CMK (cell line): ENCODE measurements at places on chromosomes 5 and 9.

GRCh38 chr5:10372726-10373709 is 19.5 kb downstream of the MARCHF6 start:
- no peak for DNase-seq

- no peak for DNase-seq
Measured at GRCh38 chr9:135770203-135770535, 68.2 kb downstream of the KCNT1 start.

DNA sequence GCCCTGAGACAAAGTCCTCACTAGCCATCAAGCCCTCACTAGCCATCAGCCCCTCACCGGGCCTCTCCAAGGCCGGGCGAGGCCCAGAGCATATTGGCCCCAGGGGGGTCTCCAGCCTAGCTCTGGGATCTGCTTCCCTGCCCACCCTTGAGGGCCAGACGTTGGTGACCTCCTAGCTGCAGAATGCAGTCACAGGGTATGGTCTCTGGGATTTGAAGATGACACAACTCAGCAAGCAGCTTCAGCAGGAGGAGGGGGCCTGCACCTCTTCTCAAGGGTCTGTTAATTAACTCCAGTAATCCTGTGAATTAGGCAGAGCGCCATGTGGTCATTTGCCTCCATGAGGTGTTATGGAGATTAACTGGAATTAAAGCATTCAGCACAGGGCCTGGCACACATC is 116.9 kb upstream of the SPOCK1 start:
- DNase-seq: no peak

DNA sequence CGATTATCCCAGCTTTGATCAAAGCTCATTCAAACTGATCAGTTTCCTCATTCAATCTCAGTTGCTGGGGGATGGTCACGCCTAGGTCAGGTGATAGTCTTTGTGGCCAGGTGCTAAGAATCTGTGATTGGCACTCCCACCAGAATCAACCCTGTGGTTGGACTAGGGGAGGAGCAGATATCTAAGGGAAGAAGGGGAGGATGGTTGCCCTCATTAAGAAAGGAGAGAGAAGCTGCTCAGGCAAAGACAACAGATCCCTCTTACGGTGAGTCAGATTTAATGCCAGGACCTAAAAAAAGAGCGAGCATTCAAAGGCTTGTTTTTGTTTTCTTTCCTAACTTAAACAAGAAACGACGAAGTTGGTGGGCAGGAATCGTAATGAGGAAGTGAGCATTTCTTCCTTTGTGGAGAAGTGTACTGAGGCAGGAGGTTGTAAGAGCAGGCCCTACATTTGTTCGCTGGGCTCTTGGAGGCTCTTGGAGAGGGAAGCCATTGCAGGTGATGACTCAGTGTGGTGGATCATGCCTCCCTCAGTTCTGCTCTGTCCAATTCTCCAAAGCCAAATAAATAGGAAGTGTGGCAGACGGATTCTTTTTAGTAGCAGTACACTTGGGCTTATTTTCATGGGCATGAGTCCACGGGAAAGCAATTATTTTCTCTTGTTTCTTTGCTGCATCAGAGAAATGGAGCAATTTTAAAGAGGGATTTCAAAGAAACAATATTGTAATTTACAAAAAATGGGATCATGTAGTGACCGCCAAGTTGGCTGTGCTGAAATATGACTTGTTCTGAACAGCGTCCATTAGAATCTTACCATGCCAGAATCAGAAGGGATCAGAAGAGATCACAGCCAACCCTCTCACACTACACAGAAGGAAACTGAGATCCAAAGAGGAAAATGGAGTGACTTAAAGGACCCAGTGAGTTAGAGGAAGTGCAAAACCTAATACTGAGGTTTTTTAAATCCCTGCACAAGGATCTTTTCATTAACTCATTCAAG is 18.7 kb upstream of the TGFBR1 start:
- DNase-seq: no peak

GRCh38 chr9:96163161-96163560 is 138.8 kb downstream of the HSD17B3 start:
- DNase-seq: no peak

- no peak for DNase-seq
Measured at GRCh38 chr9:71465392-71465791, 302.9 kb downstream of the CEMIP2 start.

GRCh38 chr9:119836036-119836435 is 466.8 kb upstream of the BRINP1 start:
- DNase-seq: no peak

GRCh38 chr5:120466341-120467006 is 2.4 kb downstream of the PRR16 start:
- no peak for DNase-seq

- no peak for DNase-seq
Measured at GRCh38 chr9:95587021-95587964, 70.5 kb upstream of the PTCH1 start.

DNA sequence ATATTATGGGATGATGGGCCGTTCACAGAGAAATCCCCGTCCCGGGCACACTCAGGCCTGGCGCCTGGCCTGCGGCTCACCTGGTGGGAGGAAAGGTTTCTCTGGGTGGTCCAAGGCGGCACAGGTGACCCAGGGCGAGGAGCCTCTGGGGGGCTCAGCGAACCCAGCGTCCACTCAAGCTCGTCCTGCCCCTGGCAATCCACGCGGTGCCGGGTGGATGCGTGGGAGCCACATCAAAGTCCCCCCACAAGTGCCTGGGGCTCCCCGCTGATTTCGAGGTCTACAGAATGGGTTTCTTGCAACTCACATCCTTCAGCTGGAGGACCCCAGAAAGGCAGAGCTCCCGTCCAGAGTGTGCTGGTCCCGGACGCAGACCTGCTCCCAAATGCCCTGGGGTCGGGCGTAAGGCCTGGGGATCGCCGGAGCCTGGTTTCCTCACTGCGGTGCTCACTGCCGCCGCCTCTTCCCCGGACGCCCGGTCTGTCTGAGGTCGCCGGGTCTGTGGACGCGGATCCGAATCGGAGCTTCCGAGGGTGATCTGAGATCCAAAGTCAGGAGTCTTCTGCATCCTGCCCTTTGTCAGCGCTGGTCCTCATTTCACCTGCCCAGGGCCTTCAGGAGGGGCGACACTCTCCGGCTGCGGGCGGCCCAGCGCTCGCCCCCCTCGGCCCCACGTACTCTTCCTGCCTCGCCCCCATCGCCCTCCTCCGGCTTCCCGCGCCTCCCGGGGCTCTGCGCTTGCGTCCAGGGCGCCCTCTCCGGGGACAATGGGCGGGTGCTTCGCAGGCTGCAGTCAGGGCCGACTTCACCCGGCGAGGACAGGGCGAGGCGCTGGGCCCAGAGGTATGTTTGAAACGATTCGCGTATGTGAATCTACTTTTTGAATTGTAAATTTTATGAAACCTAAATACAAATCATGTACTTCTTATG is 20.0 kb upstream of the RUFY1 start:
- DNase-seq: no peak

DNA sequence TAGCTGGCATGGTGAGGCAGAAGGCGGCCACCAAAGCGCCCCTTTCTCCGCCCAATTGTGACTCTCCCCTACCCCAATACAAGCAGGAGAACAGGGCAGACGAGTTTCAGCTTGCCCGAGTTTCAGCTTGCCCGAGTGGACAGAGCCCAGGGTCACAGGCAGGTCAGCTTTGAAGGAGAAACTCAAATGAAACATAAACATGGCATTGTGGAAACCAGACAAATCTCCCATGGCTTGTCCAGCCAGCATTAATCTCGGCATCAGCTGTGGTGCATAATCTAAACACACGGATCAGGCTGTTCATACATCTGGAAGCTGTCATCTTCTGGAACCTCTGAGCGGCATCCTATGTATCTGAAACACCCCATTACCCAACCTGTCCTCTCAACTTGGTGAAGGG is 16.9 kb downstream of the PTCH1 start:
- DNase-seq: no peak

DNA sequence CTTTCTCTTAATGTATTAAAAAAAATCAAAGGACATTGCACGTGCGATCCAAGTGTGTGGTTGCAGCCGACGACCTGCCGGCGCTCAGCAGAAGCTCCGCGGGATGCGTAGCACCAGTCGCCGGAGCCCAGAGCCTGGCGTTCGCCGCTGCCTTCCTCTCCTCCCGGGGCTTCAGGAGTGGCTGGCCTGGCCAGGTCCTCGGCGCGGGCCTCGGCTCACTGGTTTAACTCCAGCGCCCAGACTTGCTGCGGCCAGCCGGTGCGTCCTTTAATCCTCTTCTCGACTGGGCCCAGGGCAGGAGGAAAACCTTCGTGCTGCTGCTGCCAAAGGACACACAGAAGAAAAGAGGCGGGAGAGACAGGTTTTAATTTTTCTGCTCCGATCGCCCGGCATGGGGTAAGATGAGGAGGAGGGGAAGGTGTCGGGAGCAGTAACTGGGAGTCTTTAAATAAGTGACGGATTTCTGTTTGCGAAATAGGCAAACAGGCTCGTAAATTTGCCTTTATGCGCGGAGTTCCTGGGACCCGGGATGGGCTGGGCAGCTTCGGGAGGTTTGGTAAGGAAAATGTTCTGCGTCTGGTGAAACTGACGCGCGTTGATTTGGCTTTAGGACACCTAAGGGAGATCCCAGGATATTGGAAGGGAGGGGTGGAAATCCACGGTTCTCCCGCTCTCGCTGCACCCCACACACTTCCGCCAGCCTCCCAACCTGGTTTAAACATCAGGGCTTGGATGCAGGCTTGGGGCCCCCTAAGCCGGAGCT is 2.3 kb downstream of the HAND1 start:
- DNase-seq: no peak

DNA sequence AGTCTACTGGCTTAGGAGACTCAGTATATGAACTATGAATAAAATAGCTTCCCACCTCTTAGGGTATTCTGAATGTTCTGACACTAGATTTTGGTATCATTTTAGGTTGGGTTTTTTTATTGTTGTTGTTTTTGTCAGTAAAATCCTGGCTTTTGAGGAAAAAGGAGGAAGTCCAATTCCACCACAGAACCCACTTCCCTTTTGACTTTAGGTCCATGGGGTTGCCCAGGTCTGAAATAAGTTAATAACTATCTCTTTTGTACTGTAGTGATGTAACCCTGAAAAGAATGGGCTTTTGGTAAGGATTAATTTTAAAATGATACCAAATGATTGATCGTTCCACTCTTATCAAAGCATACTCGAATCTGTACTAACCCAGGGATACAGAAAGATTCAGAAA is 29.1 kb upstream of the IL12B start:
- DNase-seq: no peak

DNA sequence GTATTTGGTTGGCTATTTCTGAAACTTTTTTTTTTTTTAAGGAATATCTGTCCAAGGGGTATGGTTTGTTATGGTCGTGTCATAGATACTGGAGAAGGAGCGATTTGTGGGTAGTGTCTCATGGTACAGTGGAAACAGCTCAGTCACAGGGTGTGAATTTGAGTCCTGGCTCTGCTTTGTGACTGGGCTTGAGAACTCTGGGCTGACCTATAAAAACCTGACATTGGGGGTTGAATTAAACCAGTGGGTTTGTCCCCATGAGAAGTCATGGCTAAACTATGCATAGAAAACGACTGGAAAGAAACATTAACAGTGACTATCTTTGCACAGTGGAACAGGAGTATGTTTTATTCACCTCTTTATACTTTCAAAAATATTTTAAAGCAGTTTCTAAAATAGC is 54.7 kb downstream of the MACROH2A1 start:
- no peak for DNase-seq
